ENCODE measurements at places on chromosomes 12 and 14.

- no peak for DNase-seq
Observed at GRCh38 chr14:50335389-50335788, 23.3 kb downstream of the DMAC2L start.

DNA sequence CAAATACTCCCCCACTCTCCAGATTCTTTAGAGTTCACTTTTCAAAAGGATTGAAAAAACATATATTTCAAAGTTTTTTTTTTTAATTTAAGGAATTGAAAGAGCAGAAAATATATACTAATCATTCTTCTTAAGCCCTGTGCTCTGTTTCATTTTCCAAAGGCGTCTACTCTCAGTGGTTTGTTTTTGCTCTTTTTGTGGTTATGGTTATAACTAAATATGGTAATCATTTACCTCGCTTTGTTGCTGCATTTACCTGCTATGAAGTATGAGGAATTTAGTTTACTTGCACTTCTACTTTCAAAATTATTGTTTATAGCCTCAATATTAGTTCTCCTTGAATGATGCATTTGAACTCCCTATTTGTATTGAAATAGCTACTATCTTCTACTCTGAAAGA is 55.9 kb upstream of the LRRK2 start:
- DNase-seq: no peak

GRCh38 chr12:121059031-121059898 is 20.2 kb upstream of the OASL start:
- DNase-seq: no peak

GRCh38 chr12:32025906-32026305 is 66.7 kb downstream of the RESF1 start:
- DNase-seq: no peak

DNA sequence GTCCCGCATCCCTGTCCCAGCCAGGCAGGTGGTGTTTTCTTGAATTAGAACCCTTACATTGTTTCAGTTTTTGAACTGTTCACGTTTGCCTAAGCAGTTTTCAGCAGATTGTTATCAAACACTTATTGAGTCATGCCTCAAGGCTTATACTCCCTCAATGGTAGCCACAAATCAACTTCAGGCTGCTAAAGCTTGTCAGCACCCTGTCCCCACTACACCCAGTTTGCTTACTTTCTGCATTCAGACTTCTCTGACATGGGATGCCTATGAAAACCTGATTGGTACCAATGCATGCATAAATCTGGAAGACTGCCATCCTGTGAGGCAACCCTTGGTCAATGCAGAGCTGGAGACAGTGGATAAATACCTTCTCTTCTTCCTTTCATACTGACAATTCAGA is 225.4 kb downstream of the BTG1 start:
- DNase-seq: peak; percentile 11

DNA sequence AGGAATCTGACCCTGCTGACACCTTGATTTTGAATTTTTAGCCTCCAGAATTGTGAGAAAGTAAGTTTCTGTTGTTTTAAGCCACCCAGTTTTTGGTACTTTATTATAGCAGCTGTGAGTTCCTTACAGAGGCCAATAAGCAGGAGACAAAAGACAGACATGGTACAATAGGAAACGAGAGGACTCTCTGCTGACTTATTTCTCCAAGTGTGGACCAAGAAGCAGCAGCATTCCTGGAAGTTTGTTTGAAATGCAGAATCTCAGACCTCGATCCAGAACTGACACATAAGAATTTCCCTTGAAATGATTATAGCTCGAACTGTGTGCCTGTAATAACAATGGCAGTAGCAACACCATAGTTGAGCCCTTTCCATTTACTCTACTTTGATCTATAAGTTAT is 31.9 kb upstream of the LUM start:
- DNase-seq: no peak

Measured in Daoy (cell line).